ENCODE measurements at places on chromosomes 11 and 22.

- DNase-seq = no peak
These were observed 58.6 kb upstream of the MPEG1 start for GRCh38 chr11:59271247-59271755.

- DNase-seq = no peak
These were observed 63.1 kb downstream of the MTNR1B start for GRCh38 chr11:93032580-93032979.

- DNase-seq = no peak
These were observed 50.0 kb downstream of the TRIM44 start for GRCh38 chr11:35712533-35712932.

- no peak for DNase-seq
These were observed 49.4 kb upstream of the CEP295 start for GRCh38 chr11:93611836-93612677.

DNA sequence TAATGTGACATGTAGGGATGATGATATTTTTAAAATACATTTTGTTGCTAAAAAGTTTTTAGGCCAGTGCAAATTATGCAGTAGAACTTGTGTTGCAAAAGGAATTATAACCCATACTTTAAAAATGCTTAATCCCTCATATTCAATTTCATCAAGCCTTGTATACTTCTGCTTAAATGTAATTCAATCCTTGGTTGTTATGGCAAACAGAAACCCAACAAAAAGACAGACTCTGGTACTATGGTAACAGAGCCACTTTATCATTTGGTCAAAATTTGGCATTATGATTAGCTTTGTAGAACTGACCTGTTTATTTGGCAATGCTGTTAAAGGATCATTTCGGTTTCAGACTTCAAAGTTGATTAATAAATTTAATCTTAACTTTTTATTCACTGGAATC, 284.8 kb downstream of the TMEM135 start:
- DNase-seq = no peak

GRCh38 chr22:19849835-19850762, 4.6 kb downstream of the GNB1L start:
- DNase-seq = no peak

DNA sequence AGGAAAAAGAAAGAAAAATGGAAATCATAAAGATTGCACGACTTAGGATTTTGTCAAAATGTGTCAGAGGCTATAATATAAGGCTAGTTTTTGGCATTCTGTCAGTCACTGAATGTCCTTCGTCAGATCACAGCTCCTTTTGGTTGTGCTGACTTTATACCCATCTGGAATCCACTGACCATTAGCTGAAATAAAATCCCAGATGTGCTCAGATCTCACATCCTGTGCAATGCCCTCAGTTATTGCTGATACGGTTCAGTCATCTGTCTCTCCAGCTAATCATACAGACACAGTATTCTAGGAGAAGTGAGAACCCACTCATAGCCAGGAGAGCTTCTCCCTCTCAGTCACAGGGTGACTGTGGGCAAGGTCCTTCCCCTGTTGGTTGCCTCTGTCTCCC, 11.5 kb downstream of the CD44 start:
- DNase-seq = no peak

- no peak for DNase-seq
These were observed 9.0 kb downstream of the DGAT2 start for GRCh38 chr11:75777461-75778110.

DNA sequence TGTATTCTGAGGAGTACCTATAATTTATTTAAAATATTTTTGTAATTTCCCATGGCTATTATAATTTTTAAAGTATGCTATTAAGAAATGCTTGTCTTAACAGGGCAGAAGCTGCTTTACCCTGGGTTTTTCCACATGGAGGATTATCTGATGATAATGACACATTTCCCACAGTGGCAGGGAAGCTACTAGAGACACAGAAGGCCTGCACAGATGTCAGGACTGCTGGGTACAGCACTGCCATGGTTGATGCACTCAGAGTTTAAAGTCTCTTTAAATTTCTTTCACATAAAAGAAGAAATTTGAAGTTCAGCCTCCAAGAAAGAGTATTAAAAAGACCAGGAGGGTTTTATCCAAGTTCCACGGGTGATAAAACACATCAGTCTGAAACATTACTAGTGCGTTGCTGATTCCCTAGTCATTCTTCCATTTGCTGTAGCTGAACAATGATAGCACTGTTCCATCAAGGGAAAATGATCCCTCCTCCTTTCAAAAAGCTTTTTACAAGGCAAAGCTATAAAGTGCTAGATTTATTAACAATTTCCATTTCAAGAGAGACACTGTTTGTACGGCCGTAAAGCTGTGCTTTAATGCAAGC, 363.0 kb downstream of the CNTN5 start:
- DNase-seq = no peak

- no peak for DNase-seq
These were observed 61.5 kb upstream of the GRIA4 start for GRCh38 chr11:105548359-105548758.

GRCh38 chr11:68137833-68138232, 16.6 kb upstream of the CHKA start:
- DNase-seq = no peak

GRCh38 chr11:34387653-34388052, 29.8 kb upstream of the ABTB2 start:
- no peak for DNase-seq

DNA sequence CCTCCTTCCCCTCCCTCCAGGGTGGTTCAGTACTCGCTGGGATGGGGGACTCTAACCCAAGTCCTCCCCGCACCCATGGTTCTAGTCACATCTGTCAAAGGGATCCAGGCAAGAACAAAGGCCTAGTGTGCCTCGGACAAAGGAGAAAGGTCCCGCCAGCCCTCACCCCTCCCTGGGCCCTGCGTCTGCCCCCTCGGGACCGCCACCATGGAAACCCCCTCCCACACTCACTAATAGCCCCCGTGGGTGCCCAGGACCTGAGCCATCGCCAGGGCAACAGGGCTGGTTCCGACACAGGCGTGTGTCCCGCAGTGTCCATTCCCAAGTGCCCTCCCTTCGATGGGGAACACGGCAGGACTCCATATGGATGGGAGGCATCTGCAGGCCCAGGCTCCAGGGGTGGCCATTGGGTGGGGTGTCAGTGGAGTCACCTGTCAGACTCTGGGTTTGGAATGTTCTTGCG, 5.1 kb upstream of the CARNS1 start:
- no peak for DNase-seq

DNA sequence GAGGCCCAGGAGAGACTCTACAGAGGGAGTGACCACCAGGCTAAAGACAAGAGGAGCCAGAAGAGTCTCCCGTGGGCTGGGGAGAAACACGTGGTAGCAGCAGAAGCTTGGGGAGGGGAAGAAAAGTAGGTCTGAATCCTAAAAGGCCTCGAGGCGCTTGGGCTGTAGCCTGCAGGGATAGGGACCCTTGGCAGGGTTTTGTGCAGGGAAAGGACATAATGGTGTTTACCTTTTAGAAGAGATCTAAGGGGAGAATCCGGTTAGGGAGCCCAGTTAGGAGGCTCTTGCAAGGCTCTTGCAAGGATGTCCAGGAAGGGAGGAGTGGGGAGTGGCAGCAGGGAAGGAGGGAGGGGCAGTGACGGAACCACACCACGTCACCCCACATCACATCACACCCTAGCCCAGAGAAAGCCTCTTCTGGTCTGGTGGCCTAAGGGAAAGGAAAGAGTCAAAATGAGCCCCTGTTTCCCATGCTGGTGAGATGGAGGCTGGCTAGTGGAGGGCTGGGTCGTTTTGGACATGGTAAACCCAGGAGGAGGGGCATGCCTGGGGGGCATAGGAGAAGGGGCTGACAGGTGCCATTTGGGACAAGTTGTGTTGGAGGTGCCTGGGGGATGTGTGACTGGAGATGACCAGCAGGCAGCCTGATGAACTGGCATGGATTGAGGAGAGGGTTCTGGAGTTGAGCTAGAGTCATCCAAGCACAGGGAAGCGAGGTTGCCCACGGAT, 6.2 kb upstream of the FAM83F start:
- DNase-seq = no peak

DNA sequence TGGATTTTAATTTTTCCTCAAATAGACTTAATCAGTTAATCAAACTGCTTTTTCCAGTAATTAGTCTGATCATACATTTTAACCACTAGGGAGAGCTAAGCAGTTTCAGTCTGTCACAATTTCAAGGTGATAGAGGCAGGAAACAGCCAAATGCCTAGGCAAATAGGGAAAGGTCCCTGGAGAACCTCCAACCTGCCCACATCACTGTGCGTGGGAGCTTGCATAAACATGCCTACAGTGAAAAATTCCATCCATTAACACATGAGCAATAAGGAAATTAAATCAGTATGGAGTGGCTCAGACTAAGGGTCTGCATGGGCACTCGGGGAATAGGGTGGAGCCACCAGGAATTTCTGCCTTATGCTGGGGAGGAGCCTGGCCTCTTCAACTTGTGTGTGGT, 74.6 kb downstream of the AASDHPPT start:
- no peak for DNase-seq

- no peak for DNase-seq
These were observed 181.3 kb upstream of the SEZ6L start for GRCh38 chr22:25987948-25988347.

DNA sequence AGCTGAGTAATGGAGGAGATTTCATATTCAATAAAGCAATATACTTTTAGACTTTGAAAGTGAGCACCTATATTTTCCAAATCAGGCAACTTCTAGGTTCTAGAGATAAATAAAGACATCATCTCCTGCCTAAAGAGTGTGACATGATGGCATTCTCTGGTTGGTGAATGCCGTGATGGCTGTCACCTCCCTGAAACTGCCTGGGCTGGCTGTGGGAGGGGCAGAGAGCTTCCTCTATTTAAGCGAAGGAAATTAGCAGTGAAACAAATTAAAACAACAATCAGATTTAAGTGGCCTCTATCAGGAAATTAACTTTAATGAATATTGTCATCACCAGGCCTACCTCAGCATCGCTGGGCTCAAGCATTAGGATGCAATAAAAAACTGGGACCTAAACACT, 113.9 kb downstream of the ARL14EP start:
- DNase-seq = no peak

- DNase-seq = peak; percentile 89
These were observed at the start of gene UPK2 for GRCh38 chr11:118956094-118956846. Gene UPK2, plus strand, starts transcription at chr11:118956298. Its CDS starts 53 bp downstream, at chr11:118956351.

- no peak for DNase-seq
These were observed 79.7 kb downstream of the KIRREL3 start for GRCh38 chr11:126920833-126921232.

DNA sequence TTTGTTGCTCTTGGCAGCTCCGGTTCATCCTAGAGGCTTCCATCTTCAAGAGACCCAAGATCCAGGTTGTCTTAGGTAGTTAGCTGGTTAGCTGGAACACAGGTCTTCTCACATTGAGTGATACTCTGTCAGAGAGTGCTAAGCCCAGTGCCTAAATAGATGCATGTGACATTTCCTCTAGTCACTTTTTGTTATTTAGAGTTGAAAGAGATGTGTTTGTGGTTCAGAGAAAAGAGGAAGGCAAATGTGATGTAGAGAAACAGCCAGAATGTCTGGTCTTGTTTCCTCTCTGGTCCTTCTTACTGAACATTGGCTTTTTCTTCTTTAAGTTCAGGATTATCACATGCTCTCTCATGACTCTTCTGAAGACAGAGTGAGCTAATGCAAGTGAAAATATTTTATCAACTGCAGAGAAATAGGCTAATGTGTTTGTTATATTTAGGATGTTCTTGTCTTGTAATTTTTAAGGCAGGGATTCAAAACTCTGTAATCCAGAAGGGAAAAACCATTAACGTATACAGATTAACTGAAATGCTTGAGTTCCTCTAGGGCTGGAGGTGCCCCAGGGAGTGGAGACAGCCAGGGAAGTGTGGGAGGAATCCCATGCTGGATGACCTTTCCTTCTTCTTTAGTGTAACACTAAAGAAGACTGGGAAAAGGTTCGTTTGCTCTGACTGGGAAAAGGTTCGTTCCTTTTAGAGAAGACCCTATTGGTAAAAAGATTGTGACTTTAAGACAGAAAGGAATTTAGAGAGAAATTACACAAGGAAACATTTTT, 75.4 kb downstream of the SWAP70 start:
- DNase-seq = no peak

DNA sequence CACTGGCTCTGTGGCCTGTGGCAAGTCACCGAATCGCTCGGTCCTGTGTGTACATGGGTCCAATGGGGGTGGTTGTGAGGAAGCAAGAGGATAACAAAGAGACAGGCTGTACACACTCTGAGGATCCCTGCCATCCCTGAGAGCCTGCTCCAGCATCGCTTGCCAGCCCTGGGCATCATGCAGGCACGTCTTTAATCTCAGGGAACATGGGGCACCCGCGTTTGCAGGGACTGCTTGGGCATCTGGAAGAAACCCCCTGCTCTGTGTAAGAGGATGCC, 1.3 kb upstream of the C1QTNF5 start:
- DNase-seq = no peak

GRCh38 chr22:22487059-22487458, 21.5 kb downstream of the ZNF280B start:
- no peak for DNase-seq

DNA sequence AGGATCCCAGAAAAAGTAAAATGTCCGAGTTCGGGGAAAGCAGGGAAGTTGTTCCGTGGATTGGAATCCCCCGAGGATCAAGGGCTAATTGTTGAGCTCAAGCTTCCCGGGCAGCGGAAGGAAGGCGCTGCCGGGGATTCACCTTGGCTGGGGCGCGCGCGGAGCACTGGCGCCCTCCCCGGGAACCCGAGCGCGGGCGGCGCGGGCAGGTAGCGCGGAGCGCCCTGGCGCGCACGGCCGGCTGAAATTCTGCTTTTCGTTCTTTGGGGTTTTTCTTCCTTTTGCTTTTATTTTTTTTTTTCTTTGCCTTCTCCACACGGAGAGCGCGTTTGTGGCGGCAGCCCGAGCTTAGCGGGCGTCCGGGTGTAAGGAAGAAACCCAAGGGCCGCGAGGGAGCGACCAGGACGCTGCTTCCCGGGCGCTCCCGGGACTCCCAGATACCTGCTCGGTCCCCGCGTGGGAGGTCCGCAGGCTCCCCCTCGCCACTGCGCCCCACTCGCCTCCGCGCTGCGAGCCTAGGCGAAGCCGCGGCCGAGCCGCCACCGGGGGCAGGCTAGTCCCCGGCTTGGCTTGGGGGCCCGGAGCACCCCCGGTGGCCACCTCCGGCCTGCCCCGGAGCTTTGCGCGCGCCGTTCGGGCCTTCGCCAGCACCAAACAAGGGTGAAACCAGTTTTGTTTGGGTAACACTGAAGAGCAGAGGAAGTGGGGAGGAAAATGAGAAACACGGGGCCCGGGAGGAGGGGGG, 4.8 kb upstream of the IGF2 start:
- no peak for DNase-seq

DNA sequence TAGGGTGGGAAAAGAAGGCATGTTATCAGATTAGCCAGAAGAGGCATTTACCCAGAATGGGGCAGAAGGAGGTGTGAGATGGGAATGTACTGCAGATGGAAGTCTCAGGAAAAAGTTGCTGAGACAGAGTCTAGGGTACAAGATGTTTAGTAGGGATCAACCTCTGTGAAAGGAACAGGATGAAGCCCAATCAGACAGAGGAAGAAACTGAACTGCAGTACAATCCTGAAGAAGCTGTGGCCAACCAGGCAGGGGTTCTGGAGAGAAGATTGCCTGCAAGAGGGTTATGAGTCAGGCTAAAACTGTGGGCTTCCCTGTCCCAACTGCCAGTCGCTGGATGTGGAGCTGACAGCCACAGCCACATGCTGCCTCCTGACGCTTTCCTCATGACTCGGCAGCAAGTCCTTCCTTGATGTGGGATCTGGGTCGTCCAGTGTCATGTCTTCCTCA, 64.0 kb downstream of the CWC15 start:
- DNase-seq = no peak
